Kidney epithelial cell (primary cell): ENCODE measurements at places on chromosomes 12 and 14.

DNA sequence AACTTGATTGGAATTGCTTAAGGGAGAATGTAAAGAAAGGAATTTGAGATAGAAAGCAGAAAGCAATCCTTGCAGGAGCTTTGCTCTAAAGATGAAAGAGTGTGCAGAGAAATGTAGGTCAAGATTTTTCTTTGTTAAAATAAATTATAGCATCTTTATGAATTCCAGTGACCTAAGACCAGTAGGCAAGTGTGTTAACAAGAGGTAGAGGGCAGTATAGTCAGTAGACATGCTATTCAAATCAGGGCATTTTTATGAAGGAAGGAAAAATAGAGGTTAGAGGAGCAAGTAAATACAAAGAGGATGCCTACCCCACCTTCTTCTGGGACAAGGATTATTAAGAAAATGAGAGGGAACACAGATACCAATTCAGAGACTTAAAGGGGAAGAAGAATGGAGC, 148.5 kb downstream of the PLCZ1 start:
- no peak for DNase-seq

- no peak for DNase-seq
These were observed 63.4 kb upstream of the KITLG start for GRCh38 chr12:88643685-88644084.

DNA sequence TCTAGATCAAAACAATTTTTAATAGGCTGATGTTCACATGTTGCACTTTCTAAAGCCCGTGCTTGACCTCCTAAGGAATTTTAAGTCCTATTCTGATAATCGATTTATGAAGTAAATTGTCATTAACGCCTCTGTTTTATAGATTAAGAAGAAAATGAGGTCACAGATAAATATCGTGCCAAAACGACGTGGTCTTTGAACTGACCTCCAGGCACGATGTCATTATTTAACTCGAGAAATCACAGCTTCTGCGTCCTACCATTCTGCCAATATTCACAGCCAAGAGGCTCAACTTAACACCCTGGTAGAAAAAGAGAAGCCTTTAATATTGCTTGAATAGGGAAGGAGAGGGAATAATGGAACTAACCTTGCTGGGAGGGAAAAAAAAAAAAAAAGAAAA, 888 bp upstream of the EEA1 start:
- no peak for DNase-seq

- no peak for DNase-seq
These were observed 6.4 kb upstream of the ACTR10 start for GRCh38 chr14:58193542-58193941.

- peak; percentile 69 for DNase-seq
These were observed 17.4 kb upstream of the PYGL start for GRCh38 chr14:50961605-50962221.

- no peak for DNase-seq
These were observed 1755.7 kb upstream of the SEL1L start for GRCh38 chr14:83289390-83289789.

DNA sequence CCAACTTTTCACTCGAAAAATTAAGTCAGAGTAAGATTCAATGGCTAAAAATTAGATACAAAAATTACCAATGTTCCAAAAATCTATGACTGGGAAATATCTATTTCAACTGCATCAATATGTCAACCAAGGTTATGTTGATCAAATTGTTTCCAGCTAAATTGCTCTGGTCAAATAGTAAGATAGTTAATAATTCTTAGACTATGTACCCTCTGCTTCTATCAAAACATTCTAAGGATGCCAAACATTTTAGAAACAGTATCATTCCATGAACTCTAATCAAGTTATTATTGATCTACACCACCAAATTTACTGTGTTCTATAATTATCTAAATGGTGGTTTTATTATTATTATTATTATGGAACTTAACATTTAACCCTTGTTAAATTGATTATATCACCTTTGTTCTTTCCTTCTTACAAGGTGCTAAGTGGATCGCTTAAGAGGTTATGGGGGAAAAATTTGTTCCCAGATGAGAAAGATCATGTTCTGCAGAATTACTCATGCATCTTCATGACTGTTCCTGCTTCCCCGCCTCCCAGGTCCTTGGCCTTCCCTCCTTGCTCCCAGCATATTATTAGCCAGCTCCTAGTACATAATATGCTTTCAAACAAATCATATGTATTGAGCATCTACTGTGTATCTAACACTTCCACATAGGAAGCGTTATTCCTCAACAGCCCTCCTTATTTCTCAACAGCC, 240.5 kb upstream of the KRR1 start:
- no peak for DNase-seq

GRCh38 chr14:105847400-105847799, 321.0 kb downstream of the TMEM121 start:
- no peak for DNase-seq

DNA sequence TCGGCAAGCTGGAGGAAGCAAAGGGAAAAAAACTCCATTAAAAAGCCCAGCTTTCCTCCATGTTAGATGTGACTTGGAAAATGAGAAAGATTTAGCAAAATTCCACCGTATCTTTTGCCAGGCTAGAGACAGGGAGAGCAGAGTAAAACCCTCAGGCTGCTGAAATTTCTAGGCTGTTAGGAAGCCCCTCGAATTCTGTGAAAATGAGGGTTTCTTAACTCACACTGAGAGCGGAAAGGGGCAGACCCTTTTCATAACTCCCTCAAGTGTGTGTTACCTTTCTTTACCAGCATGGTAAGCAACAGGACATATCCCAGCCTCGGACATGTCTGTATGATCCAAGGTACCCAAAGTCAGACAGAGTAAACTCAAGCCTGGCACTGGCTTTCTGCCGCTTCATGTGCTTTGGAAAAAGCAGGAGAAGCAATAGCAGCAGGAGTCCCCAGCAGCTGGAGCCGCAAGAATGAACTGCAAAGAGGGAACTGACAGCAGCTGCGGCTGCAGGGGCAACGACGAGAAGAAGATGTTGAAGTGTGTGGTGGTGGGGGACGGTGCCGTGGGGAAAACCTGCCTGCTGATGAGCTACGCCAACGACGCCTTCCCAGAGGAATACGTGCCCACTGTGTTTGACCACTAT, at the start of gene RHOJ:
TSS of gene RHOJ (plus strand) at position 37 of the 637 bp plus-strand sequence. CDS start at position 464, 427 bp downstream.
- DNase-seq = no peak
